ENCODE measurements at places on chromosomes 2 and 18.

GRCh38 chr2:152062125-152063091 is 36.4 kb downstream of the CACNB4 start:
- no peak for DNase-seq

DNA sequence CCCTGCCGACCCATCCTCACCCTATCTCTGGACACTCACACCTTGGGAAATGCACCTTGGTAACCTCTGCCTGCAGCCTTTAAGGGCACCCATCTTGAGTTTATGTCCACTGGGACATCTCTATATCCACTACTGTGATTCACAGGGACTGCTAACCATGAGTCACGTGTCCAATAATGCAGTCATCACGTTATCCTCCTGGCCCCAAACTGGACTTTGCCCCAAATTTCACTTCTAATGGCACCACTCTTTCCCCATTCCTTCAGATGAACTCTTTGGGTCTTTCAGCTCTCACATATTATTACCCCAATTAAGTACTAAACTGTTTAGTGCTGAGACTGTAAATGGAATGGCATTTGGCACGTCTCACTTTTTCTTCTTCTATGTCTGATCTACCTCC is 71.2 kb upstream of the TMEM200C start:
- DNase-seq = no peak

- DNase-seq = no peak
Measured at GRCh38 chr2:154707994-154708575, 9.6 kb downstream of the KCNJ3 start.

DNA sequence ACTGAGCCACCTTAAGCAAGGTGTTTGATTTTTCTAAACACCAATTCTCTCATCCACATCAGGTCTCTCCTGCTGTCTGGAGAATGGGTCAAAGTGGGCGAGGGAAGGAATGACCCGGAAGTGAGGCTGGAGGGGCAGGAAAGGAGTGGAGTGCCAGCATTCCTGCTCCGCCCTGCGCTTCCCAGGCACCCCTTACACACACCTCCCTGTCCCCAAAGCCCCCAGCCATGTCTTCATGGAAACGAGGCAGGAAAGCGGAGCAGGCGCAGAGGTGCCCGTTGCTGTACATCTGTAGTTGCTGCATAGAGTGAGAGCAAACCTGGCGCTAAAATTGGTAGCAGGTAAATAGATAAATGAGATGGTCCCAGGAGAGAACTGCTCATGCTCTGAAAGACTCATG is 27.2 kb upstream of the NT5DC4 start:
- no peak for DNase-seq

GRCh38 chr2:221350616-221351015 is 221.5 kb downstream of the EPHA4 start:
- DNase-seq = no peak

- no peak for DNase-seq
Measured at GRCh38 chr2:198880986-198881385, 576.8 kb downstream of the SATB2 start.

DNA sequence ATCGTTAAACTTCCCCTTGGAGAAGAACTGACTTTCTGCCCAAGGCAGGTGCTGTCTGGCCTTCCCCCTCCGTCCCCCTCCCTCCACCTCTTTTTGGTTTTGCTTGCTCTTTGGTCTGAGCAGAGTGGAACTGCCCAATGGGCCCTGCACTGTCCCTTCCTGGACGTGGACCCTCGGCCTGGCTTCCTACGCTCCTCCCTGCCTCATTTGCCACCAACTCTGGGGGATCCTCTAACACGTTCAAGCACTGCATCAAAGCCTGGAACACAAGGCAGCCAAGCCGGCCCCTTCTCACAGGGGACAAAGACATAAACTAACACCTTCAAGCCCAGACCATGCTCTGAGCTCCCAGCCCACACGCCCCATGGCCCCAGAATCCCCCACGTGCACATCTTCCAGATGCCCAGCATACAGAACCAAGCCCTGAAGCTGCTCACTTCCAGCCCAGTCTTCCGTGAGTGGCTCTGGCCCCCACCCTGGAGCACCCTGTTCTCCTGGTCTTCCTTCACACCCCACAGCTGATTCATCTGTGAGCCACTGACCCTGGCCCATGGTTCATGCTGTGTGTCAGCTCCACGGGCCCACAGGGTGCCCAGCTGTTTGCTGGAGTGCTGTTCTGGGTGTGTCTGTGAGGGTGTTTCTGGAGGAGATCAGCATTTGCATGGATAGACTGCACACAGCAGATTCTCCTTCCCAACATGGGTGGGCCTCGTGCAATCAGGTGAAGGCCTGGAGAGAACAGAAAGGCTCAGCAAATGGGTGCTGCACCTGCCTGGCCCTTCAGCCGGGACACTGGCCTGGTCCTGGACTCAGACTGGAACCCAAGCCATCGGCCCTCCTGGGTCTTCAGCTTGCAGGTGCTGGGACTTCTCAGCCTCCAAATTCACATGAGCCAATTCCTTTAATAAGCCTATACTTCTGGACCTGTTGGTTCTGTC is 247.1 kb upstream of the SALL3 start:
- no peak for DNase-seq

GRCh38 chr2:9264301-9264700 is 57.7 kb downstream of the ASAP2 start:
- DNase-seq = no peak

DNA sequence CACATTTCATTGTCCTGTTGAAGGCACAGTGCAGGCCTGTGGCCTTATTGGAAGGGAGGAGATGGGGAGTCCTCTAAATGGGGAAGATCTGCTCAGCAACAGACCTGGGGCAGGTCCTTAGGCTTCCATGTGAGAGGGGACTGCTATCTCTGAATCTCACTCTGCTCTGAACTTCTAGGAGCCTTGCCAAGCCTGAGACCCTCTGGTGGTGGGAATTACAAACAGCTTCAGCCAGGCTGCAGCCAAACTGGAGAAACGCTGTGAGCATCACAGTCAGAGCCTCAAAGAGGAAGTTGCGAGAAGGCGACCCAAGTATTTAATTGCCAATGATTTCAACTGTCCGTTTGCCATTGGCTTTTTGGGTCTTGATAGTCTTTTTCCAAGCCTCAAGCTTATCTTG is 66.8 kb upstream of the MC2R start:
- no peak for DNase-seq

GRCh38 chr2:120498121-120498520 is 152.2 kb downstream of the INHBB start:
- peak; percentile 86 for DNase-seq

GRCh38 chr2:27729198-27729597 is 42.3 kb upstream of the MRPL33 start:
- DNase-seq = no peak

DNA sequence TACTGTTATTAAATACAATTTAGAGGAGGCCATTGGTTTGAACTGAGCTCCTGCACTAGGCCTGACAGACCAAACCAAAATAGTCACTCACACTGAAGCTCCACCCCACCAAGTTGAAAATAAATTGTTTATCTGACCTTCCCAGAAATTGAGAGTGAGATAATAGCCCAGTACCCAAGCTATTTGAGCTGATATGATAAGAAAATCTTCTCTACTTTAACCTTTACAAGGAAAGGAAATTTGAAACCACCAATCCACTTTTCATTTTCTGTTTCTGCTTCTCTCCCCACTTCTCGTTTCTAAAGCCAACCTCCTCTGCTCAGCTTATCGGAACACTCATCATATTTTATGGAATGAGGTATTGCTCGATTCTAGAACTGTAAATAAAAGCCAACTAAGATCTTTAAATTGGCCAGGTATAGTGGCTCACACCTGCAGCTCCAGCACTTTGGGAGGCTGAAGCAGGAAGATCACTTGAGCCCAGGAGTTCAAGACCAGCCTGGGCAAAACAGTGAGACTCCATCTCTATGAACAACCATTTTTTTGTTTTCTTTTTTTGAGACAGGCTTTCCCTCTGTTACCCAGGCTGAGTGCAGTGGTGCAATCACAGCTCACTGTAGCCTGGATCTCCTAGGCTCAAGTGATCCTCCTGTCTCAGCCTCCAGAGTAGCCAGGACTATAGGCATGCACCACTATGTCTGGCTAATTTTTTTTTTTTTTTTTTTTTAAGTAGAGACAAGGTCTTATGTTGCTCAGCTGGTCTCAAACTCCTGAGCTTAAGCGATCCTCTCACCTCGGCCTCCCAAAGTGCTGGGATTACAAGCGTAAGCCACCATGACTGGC is 13.3 kb upstream of the GALM start:
- DNase-seq = peak; percentile 83

DNA sequence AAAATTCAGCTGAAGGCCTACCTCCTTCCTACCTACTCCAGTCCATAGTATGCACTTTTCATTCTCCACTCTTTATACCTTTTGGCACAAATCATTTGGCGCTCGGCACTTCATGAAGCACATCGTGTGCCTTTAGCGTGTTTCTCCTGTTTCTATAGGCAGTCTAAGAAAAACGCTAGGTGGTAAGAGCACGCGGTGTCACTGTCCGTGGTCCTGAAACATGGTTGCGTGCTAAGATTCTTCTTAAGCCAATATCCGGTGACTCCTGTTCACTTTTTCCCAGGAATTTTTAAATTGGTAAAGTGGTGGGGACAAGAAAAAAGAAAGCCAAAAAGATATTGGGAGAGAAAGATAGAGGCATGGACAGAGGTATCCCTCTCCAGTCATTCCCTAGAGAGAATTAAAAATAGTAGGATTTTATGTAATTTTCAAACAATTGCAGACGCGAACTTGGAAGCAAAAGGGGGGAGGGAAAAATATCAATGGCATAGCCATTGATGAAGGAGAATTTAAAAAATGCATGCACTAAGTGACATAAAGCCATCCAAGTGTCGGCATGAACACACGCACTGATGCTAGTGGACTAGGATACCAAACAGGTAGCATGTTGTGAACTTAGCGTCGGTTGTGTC is 1.4 kb upstream of the CTNNA2 start:
- peak; percentile 16 for DNase-seq

GRCh38 chr2:170148161-170148560 is 29.8 kb upstream of the MYO3B start:
- no peak for DNase-seq

GRCh38 chr18:79936641-79937040 is 14.8 kb downstream of the SLC66A2 start:
- no peak for DNase-seq

- peak; percentile 70 for DNase-seq
Measured at GRCh38 chr2:181780047-181780651, 99.8 kb upstream of the NEUROD1 start.

DNA sequence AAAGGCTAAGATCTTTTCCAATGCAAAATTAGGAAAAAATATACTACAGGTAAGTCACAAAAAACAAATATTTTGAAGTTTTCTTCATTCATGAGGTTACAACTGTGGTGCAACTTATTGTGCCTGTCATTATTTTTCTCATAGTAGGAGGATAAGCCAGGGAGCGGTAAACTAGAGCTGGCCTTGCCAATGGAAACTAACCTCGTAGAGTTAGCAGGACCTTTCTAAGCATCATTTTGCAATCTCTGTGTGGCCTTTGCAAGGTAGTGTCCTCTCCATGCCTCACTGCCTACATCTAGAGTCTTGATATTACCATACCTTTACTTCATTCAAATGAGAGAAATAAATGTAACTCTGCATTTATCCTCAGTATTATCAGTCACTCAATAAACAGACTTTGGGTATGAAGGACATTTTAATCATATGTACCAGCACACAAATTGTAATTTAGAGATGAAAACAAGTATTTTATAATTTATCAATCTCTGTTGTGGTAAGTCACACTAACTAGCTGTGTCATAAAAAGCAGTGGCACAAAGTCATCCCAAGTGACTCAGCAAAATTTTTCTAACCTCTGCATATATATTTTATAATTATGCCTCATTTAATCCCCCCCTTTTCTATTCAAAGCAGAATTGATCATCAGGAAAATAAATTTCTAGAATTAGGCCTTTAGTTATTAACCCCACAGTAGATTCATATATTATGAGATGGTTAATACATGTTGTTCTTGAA is 47.0 kb downstream of the LANCL1 start:
- no peak for DNase-seq

GRCh38 chr2:15399241-15399640 is 161.9 kb downstream of the NBAS start:
- DNase-seq = no peak

DNA sequence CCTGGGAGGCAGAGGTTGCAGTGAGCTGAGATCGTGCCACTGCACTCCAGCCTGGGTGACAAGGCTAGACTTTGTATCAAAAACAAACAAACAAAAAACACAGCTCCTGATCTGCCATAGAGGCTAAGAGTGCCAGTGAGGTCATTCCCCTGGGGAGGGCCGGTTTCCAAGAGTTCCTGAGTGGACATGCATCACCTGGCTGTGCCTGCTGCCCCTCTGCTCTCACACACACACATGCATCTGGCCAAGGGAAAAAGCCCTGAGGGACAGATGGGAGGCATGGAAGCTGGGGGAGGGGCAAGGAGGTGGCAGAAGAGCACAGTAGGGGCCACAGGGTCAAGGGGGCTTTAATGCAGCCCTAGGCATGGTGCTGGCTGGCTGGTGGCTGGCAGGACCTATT is 60.4 kb downstream of the ZBTB7C start:
- no peak for DNase-seq

DNA sequence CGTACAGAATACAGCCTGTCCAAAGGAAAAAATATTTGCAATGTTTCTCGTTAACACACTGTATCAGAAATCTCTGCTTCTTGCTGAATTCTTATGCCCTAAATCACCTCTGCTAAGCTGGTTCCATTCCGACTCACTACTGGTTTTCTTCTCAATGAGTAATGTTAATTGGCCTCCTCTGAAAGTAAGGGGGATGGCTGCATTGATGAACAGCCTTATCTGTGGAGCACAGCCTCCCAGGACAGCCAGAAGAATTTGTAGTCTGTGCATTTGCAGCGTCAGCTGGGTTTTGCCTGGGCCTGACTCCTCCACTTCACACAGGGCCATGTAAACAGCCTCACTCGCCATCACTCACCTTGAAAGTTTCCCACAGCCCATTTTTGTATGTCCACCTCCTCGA is 127.7 kb downstream of the RNF152 start:
- DNase-seq = no peak

DNA sequence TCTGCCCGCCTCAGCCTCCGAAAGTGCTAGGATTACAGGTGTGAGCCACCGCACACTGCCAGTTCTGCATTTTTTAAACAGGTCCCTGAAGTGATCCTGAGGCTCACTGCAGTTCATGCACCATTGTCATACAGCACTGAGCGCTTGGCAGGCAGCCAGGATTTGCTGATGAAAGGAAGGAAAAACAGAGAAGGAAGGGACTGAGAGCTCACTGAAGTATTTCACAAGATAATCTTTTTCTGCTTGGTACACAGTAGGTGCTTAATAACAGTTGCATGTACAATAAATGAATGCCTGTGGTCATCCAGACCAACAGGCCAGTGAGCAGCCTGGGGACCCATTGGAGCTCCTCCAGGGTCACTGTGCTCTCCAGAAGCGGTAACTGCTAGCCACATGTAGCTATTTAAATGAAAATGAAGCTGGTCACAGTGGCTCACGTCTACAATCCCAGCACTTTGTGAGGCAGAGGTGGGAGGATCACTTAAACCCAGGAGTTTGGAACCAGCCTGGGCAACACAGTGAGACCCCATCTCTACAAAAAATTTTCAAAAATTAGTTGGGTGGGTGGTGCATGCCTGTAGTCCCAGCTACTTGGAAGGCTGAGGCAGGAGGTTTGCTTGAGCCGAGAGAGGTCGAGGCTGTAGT is 33.1 kb upstream of the SMAD7 start:
- DNase-seq = peak; percentile 60

GRCh38 chr2:53505826-53506225 is 261.8 kb upstream of the CHAC2 start:
- DNase-seq = no peak

Data from MV-4-11 (cell line).